ENCODE measurements at places on chromosomes 4 and X. TPM values are rescaled to one million over a fixed set of nuclear protein-coding genes. Genes with fewer than 3 reads are reported as not detected.

REPS2 gene
- total RNA-seq, result 0.44 TPM

MYOZ2 gene
- total RNA-seq, result 0.09 TPM

TLR1 gene
- 0.41 TPM for total RNA-seq

MID1 gene
- total RNA-seq, result 9.4 TPM

TLR10 gene
- total RNA-seq, result not detected

TREX2 gene
- 0.39 TPM for total RNA-seq

POLN gene
- total RNA-seq, result 0.61 TPM

LINC00632 gene
- not detected for total RNA-seq

DNA sequence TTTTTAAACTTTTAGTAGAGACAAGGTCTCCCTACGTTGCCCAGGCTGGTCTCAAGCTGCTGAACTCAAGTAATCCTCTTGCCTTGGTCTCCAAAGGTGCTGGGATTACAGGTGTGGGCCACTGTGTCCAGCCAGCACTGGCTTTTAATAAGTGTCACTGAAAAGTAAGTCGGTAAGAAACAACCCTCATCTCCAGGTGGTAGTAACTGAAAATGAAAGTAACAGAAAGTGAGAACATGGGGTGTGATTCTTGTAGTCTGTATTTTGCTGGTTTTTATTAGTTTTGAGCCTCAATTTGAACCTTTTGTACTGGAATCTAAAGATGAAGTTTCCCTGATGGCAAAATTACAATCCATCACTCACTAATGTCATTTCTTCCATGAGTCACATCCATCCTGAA is 238.1 kb upstream of the AGA start:
- DNase-seq, result no peak

- DNase-seq, result no peak
Observed at GRCh38 chrX:151178746-151179145, 2.4 kb downstream of the GPR50 start.

- no peak for DNase-seq
Observed at GRCh38 chrX:54695231-54695630, 102.8 kb downstream of the ITIH6 start.

DNA sequence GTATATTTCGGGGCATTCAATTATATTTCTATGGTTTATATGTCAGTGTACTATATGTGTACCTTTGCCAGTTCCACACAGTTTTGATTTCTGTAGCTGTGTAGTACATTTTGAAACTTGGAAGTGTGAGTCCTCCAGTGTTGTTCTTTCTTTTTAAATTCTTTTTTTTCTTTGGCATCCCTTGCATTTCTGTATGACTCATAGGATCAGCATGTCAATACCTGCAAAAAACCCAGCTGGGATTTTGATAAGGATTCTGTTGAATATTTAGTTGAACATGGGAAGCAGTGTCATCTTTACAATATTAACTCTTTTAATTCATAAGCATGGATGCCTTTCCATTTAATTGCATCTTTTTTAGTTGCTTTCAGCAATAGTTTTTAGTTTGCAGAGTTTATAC is 100.0 kb downstream of the SH3BGRL start:
- no peak for DNase-seq

DNA sequence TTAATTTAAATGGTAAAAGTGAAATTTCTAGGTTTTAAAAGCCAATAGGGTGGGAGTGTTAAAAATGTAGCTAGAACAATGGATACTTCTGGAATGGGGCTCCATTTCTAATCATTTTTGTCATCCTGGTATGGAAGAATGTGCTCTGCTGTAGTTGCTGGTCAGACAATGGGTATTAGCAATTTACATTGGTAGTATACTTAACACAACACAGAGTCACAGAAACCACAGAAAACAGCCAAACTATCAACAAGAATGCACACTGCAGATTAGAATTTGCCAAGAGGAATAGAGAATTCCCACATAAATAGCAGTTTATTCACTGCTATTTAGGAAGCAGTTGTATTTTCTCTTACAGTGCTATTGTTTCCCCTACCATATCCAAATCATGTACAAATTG is 319.6 kb downstream of the PPP3CA start:
- DNase-seq, result peak; percentile 21

DNA sequence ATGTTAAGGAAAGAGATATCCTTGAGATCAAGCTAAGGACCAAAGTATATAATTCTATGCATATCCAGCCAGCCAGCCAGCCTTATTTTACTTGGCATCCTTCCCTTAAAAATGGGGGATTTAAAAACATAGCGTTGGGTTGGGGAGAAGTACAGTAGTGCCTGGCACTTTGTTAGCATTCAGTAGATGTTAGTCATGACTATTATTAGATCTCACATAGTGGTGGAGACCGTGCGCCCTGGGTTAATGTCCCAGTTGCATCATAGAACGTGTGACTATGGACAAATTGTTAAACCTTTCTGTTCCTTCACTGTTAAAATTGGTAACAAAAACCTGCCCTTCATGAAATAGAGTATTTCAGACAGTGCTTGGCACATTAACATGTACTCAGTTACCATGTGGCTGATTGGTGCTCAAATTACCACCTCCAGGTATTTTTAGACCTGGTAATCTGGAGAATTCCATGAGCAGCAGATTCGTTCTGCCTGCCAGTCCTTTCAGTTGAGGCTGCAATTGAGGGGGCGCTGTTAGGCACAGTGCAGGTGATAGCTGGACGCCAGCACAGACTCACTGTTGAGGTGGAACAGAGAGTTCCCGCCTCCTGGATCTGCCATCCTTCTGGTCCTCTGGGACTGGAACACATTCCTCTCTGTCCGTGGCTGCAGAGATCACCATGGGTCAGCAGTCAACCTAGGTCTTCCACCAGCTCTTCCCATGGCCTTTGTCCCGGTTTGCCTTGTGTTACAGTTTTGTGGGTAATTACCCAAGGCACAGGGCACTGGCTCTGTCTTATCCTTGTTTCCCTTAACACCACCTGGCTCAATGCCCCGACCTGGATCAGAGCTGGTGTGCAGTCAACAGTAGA is 31.7 kb downstream of the RBBP7 start:
- peak; percentile 55 for DNase-seq

DNA sequence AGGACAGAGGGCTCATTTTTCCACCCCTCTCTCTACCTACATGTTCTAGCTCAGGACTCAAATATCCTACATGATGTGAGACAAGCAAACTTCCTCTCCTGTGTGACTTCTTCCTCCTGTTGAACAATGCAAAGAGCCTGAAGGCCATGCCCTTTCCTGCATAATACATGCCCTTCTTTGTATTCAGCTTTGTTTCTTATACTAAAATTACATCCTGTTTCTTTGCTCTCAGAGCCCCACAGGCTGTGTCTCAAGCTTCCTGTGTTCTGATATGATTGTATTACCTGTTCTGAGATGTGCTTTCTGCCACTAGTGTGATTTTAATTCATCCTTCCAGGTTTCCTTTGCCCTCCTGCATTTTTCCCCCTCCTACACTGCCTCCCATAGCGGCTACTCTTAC is 166.4 kb upstream of the AFF2 start:
- no peak for DNase-seq

DNA sequence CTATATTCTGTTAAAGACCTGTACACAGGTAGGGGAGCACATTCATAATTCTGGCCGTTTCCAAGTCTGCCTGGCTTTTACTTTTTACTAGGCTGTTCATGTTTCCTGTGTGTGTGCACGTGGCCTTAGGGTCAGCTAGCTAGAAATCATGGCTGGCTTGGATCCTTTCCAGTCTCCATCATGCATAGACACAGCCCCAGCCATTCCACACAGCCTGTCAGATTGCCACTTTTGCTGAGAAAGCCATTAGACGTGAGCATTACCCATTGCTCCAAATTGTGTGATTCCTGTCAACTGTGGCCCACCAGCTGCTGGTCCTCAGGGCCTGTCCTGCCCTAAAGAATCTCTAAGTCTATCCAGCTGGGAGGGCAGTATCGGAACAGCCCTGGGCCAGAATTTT is 11.4 kb upstream of the SORCS2 start:
- DNase-seq, result no peak

GRCh38 chrX:94524867-94525266 is 850.9 kb downstream of the FAM133A start:
- DNase-seq, result no peak

DNA sequence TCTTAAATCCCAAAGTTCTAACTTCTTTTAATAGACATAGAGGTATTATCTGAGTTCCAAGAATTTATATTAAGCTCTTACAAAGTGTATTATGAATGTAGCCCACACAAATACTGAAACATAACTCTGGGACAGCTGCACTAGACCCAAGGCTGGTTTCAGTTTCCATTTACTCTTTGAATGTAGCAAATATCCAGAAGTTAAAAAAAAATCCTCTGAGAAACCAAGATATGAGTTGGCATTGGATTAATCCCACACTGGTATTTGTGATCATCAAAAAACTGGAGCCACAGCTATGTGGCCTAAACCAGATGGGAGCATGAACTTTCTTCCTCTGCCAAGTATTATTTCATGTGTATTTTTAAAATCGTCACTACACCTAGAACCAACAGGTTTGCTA is 23.6 kb upstream of the SMPX start:
- no peak for DNase-seq

DNA sequence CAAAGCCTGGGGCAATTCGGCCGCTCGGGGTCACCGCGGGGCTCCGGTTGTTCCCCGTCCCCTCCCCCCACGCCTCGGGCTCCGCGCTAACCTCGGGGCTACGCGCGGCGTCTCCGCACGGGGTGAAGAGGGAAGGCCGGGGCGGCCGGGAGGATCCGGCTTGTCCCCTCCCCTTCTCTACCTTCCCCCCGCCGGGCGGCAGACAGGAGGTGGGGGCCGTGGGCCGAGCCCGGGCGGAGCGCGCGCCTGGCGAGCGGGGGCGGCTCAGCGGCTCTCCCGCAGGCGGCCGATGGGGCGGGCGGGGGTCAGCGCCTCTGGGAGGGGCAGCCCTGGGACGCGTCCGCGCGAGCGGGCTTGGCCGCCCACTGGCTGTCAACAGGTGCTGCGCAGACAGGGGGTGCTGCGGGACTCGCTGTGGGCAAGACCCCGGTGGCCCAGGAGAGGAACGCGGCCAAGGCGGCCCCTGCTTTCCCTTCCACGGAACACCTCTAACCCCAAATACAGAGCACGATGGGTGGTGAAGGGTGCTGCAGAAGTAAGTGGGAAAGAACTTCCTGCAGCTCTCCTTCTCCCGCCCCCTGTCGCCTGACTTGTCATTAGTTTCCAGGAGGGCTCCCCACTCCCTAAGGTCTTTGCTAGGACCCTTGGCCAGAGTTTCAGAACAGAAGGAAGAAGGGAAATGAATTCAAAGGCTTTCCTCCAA is at the start of gene PDGFC:
PDGFC (minus strand) TSS at position 124 of the 703 bp plus-strand sequence. CDS start 896 bp downstream, outside the sequence.
- DNase-seq, result peak; percentile 78

GRCh38 chrX:145727476-145727875 is 90.2 kb upstream of the SLITRK2 start:
- no peak for DNase-seq

DNA sequence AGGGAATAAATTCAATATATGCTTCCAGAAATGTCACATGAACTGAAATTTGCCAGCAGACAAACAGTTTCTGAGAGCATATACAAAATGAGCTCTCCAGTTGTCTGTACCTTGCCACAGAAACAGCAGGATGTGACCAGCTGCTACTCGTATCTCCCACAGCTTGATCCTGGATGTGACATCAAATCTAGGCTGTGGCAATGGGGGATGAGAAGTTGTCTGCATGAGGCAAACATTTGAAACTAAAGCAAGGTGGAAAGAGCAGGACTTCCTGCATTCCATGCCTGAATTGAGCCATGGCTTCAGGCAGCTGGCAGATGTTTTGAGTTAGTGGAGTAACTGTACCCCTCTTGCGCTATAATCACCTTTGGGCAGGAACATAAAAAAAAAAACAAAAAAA is 1724.0 kb downstream of the RPA4 start:
- no peak for DNase-seq

- no peak for DNase-seq
Observed at GRCh38 chrX:17976955-17977354, 115.9 kb upstream of the RAI2 start.
